ENCODE measurements at places on chromosomes 4 and X.

DNA sequence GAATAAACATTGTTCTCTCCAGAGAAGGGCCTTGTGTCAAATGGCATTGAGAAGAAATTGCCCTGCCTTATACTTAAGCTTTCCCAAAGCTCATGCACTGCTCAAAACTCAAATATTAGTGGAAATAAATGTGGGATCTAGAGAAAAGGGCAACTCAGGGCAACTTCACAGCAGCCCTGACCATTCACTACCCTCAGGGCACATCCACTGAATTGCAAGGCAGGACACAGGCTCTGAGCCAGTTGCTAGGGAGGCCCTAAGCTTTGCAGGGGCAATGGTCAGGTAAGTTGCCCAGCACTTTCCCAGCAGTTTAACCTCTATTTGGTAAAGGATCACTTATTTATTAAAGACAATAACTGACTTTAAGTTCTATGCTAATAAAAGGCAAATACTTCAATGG is 255.3 kb upstream of the TEX13A start:
- no peak for DNase-seq

DNA sequence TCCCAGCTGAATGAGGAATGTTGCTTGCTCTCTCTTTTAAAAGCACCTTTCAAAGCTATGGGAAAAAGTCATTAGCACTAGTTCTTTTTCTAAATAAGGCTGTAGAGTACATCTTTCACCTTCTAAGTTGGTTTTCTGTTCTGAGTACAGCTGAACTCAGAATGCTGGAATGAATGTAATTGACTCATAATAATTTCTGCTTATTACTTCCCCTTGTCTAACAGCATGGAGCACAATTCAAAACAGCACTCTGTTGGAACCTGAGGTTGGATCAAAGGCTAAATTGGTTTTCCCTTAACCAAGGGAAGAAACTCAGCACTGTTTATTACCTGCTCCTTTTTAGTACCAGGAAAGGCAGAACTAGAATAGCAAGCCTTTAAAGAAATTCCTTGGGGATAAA is 33.5 kb upstream of the CYP2U1 start:
- no peak for DNase-seq

GRCh38 chrX:86910602-86911311 is 606.8 kb upstream of the KLHL4 start:
- no peak for DNase-seq

GRCh38 chr4:98491899-98492559 is 166.4 kb downstream of the TSPAN5 start:
- DNase-seq: no peak

GRCh38 chrX:21166272-21166982 is 207.8 kb upstream of the CNKSR2 start:
- DNase-seq: no peak

GRCh38 chrX:70656304-70656703 is 211.7 kb downstream of the DLG3 start:
- DNase-seq: no peak

DNA sequence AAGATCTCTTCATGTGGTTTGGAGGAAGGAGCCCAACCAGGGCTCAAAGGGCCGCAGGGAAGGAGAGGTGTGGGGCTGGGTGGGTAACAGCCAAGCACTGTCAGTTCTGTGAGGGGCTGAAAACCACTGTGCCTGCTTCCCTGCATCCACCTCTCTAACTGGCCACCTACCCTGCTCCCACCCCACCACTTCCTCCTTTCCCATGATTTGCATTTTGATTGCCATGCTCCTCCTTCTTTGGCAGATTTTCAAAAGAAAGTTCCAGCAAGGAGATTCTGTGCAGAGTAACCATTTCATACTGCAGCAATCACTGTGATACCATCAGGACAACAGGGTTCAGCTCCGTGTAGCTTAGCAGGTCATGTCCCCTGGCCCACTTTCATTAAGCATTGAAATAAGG is 1.8 kb downstream of the ZNF674 start:
- no peak for DNase-seq

GRCh38 chrX:133550665-133551485 is 135.6 kb upstream of the GPC4 start:
- DNase-seq: no peak

DNA sequence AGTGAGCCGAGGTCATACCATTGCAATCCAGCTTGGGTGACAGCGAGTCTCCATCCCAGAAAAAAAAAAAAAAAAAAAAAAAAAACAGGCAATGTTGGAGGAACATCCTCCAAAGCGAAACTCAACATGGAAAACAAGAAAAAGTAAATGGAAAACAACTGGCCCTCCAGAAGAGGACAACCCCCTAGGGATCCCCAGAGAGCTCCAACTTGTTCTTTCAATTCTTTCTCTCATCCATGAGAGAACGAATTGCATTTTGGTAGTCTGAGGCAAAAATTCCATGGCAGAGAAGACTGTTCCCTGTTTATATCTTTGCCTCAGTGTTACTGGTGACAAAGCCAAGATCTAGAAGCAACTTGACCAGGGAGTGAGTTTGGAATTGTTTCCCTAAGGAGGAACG is 49.8 kb downstream of the OPHN1 start:
- no peak for DNase-seq

GRCh38 chr4:152661649-152662048 is 18.1 kb downstream of the TMEM154 start:
- DNase-seq: no peak

GRCh38 chr4:133943081-133943480 is 258.5 kb downstream of the PABPC4L start:
- no peak for DNase-seq

DNA sequence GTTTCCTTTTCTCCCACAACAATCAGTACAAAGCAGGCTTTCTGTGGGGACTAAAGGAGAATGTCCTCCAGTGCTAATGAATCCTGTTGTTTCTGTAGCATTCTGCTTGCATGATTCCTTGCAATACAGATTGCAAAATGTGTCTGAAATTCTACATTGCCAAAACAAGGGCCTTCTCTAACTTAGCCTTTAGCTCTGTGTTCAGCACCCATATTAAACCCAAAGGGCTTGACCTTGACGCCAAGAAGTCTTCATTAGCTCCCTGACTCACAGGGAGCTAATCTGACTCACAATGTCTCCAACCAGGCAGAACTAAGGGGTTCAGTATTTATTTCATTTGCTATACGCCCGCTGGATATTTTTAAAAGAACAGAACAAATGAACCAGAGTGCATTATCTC is 241.4 kb upstream of the CLNK start:
- DNase-seq: no peak

DNA sequence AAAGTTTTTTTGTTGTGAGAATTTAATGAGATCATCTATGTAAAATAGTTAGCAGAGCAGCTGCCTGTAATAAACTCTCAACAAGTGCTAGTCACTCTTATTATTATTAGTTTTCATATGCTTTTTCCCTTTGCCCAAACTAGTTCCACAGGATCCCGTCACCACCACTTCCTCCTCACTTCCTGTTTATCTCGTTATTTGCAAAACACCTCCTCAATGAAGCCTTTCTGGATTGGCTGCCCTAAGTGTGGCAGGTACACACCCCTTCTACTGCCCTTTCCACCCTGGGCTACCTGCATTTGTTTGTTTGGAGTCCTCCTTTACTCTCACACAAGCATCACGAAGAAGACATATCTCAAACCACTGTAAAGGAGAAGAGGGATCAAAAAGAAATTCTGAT is 54.4 kb upstream of the KLF3 start:
- DNase-seq: no peak

DNA sequence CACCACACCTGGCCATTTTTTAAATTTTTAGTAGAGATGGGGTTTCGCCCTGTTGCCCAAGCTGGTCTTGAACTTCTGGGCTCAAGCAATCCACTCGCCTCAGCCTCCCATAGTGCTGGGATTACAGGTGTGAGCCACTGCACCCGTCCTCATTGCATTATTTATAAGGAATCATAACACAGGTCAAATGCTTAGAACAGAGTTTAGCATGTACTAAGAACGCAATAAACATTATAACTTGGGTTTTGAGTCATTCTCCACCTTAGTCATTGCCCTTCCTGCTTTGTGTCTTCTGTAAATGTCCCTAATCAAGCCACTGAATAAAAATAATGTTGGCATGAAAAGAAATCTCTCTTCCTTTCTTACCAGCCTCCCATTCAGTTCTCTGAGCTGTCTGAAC is 38.5 kb upstream of the SHROOM4 start:
- no peak for DNase-seq

DNA sequence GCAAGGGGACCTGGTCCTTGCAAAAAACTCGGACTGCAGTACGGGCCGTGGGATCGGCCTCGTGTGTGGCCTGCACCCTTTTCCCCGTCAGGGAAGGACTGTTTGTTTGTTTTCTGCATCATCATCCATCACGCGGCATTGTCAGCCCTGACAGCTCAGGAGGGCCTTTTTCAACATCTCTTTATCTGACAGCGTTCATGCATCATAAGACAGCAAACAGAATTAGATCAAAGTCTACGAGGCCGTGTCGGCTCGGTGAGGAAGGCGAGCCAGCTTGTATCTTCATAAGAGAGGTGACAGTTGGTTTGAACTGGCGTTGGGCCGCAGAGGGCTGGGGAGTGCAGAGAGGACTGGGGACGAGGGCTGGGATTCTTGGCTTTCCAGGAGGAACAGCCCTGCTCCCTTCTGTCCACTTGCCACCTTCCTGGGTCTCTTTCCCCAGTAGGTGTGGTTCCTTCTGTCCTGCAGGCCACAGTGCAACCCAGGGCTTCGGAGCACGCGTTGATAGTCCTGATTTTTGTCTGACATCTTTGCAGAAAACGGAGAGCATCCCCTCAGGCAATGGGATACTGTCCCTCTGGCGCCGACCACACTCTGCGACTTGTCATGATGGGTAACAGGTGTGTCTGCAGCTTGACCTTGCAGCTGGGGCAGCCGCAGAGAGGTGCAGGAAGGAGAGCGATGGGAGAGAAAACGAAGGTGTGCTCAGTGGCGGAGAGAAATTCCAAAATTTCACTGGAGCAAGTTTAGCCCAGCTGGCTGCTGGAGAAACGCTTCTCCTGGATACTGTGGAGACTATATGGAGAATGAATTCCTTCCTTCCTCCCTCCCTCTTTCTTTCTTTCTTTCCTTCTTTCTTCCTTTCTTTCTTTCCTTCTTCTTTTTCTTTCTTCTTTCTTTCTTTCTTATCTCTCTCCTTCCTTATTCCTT is 104.0 kb upstream of the SHOX start:
- DNase-seq: no peak

- DNase-seq: no peak
These were observed 587.1 kb upstream of the CPEB2 start for GRCh38 chr4:14415146-14415545.

GRCh38 chr4:60913002-60913401 is 287.1 kb upstream of the ADGRL3 start:
- no peak for DNase-seq

DNA sequence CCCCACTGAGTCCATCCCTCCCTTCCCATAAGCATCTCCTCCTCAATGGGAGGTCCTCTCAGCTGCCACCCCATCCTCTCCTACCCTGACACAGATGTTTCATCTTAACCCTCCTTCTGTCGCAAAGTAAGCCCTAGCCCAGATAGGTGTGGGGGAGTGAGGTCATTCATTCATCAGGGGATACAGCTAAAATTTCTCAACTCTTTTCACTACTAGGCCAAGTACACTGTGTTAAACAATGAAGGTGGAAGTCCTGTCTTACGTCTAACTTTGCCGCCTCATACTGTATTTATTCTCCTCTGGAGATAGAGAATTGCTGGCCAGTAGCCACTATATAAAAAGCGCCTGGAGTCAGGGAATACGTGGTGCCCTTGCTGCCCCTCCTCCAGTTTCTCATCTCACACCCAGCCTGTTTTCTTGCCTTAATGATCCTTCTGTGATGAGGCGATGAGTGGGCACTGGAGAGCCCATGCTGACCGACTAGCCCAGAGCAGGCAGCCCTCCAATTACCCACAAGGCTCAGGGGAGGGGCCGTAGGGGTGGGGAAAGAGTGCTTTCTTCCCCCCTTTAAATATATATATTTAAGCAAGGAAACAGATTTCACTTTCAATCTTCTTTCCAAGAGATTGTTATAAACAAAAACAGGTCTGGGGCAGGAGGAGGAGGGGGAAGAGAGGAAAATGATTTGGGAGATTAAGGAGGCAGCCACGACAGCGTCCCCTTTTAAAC is 149.5 kb downstream of the PJA1 start:
- no peak for DNase-seq

GRCh38 chrX:40086569-40087335 is 11.0 kb downstream of the BCOR start:
- DNase-seq: no peak

GRCh38 chr4:121064482-121064881 is 7.9 kb downstream of the NDNF start:
- no peak for DNase-seq

- no peak for DNase-seq
These were observed 777.3 kb downstream of the PCDH18 start for GRCh38 chr4:136754810-136755530.

DNA sequence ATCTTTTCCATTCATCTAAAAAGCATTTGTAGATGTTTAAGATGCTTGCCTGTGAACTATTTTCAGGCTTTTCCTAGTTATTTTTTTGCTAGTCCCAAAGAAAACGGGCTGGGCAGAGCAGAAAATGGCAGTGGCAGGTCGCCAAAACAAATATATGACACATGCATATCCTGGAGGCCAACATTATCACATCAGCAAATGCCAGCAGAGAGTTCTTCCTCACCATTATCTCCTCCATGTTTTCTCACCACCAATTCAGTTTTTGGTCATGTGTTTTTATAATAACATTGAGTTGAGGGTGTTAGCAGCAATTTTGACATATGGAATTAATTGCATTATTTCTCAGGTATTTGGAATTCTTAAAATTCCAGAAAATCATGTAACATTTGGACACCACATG is 97.9 kb upstream of the EOLA2 start:
- DNase-seq: no peak

DNA sequence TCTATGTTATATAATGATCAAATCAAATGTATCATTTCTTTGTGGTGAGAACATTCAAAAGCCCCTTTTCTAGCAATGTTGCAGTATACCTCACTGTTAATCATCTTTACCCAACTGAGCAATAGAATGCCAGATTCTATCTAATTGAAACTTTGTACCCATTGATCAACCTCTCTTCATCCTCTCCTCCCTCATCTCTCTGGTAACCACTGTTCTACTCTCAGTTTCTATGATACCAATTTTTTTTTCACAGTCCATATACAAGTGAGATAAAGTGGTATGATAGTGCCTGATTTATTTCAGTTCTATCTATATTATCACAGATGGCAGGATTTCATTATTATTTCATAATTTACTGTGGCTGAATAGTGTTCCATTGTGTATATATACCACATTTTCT is 209.8 kb downstream of the SPCS3 start:
- no peak for DNase-seq
